ENCODE measurements at places on chromosomes 5 and 9.

GRCh38 chr5:6492934-6493333, 44.3 kb downstream of the UBE2QL1 start:
- DNase-seq, result no peak

- DNase-seq, result no peak
Measured at GRCh38 chr5:144202072-144202471, 31.4 kb downstream of the KCTD16 start.

DNA sequence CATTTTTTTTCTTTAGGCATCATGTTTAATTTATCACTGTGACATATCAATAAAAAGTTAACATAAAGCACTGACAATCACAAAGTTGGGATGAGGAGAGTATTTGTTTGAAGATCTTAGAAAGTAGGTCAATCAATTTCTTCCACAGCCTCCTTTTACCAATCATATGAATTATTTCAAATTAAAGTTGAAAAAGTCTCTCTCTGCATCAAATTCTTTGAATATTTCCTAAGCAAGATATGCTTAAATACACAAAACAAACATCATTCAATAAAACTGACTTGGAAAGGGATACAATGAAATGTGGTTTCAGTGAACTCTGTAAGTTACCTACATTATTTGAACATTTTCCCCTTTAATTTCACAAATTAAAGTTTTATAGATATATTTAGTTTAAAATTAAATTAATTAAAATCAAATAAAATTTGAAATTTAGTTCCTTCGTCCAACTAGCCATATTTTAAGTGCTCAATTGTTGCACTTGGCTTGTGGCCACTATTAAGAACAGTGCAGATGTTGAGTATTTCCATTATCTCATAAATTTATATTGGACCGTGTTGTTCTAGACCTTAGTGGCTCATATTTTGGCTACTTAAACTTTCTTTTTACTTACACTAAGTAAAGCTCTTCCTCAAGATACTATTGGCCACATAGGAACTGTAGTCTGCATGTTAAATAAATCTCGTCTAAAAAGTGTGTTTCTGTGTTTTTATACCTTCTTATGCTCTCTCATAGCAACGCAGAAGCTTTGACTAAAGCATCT, 949.7 kb upstream of the NUDT12 start:
- DNase-seq, result no peak

DNA sequence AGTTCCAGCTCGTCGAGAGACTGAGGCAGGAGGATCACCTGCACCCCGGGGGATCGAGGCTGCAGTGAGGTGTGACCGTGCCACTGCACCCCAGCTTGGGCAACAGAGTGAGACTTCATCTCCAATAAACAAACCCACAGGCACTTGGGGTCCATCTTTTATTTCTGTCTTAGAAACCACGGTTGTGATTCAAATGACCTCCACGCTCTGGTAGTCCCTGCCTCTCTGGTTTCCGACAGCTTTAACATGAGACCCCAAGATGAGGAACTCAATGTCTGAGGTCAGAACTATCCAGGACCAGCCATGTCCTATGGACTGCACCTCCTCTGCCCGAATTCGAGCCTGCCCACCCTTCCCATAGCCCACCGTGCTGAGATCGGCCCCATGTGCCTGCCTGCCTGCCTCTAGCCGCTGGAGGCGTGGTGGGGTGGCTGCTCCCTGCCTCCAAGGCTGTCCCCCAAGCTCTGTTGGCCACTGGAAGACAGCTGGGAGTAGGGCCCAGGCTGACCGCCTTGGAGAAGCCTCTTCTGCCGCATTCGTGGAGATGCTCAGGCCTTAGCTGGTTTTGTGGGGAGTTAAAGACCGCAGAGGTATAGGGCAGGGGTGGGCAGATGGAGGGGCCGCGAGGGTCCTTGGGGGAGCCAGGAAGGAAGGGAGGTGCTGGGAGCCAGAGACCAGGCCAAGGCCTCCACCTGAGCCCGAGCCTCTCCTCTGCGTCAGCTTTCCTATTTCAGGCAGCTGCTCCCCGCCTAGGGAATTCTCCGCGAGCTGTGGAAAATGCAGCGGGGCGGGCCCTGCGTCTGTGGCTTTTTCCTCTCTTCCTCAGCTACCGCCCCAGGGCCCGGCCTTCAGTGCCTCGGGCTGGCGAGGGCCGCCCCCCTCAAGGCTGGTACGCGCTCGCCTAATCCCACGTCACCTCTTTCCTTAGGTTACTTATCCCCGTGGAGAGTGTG, 6.9 kb upstream of the WDR5 start:
- DNase-seq, result no peak

DNA sequence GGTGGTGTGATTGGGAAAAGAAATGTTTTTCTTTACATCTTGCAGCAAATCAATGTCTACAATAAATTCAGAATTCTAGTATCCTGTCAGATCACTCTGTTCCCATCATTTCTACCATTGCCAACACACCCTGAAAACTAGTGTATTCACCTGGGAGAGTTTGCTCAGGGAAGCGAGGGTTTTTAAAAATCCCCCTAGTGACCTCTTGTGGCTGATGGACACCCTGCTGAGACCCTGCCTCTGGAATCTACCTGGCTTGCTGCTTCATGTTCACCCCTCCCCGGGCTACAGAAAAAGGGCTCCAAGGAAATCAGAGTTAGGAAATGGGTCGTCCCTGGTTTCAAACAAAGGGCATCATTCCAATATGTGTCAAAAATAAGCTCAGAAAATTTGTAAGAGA, 21.4 kb upstream of the ALDOB start:
- DNase-seq, result no peak

DNA sequence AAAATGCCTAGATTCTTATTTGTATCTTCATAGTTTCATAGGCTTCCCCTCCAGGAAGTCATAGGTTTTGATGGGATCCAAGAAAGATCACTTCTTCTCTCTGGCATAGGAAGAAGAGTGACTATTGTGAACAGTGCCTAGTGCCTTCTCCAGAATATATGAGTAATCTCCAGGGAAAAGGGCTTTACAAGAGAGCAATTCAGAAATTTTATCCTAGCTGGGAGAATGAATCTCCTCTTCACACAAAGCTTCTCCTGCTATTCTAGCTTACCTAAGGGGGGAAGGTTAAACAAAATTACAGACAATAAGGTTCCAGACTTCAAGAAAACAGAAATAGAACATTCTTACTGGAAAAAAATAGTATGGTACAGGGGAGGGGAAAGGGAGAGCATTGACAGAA, 1193.3 kb upstream of the CDH6 start:
- no peak for DNase-seq

- no peak for DNase-seq
Measured at GRCh38 chr5:143924311-143924978, 112.5 kb downstream of the HMHB1 start.

- no peak for DNase-seq
Measured at GRCh38 chr9:73223594-73223993, 71.9 kb downstream of the ANXA1 start.

DNA sequence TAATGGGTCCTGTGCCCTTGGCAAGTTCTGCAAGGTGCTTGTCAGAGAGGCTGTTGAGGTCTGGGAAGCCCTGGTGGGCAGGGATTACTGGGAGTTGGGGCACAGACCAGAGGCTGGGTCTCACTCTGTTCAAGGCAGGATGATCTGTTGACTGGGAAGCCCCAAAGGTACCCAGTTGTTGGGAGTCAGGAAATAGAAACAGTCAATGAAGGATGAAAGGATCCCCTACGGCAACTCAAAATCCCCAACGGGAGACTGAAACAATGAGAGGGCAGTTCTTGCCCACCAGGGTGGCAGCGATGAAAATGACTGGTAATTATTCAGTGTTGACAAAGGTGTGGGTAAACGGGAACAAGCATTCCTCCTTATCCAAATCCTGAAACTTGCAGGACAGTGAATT, 31.2 kb downstream of the BNIP1 start:
- no peak for DNase-seq

DNA sequence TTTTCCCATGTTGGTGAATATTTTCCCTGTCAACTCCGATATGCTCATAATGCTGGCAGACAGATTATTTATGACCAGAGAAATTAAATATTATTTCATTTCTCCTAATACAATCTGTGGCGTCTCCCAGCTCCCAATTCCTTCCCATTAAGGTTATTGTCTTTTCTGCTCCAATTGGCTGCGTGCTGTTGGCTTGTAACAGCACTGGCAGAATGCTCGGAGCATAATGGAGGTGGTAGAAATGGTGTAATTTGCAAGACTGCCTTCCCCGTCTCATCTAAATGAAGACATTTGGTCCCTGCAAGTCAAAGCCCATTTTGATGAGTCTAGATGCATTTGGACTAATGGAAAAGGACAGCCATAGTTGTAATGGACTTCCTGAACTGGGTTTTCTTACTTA, 601.7 kb downstream of the BRINP1 start:
- DNase-seq, result no peak

DNA sequence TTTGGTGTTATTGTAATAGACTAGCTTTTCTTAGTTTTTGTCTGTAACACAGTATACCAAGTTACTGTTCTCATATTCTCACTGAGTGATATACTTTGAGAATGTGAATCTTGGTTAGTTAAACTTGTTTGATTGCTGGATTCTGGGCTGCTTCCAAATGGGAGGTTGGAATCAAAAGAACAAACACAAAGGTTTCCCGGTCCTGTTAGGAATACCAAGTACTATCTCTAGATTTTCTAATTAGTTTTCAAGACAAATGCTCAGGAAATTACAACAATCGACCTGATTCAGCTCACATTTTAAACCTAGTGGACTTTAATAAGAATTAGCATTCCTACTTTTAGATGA, 244.3 kb downstream of the CSNK1G3 start:
- no peak for DNase-seq

GRCh38 chr9:91428436-91428835, 4.8 kb upstream of the NFIL3 start:
- DNase-seq, result no peak

DNA sequence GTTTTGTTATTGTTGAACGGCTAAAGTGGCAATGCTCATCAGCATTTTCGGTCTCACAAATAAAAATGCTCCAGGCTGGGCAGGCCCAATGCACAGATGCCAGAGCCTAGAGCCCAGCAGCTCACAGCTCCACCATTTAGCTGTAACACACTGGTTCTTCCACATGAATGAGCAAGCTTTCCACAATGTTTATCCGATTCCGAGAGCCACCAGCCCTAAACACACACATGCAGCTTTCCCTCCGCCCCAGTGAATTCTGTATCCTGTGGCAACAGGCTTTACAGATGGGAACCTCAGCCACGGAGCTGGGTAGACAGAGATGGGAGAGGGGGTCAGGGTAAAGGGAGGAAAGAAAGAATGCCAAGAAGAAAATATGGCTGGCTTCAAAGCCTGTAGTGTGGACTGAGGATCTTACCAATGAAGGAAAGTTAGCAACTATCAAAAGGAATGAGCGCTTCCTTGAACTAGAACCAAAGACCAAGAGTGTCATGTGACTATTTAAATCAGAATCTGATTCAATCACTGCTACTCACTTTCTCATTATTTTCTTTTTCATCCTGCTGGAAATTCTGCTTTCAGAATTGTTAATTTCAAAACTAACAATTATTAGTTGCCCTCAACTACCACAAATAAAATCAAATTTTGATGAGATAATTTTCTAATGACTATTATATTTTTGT, 77.1 kb downstream of the MRPS27 start:
- DNase-seq, result no peak

GRCh38 chr5:168583742-168584482, 4.7 kb upstream of the PANK3 start:
- no peak for DNase-seq

GRCh38 chr5:115458416-115458815, 86.2 kb downstream of the FEM1C start:
- no peak for DNase-seq

GRCh38 chr9:129596541-129597331, 24.2 kb downstream of the C9orf50 start:
- no peak for DNase-seq

- DNase-seq, result no peak
Measured at GRCh38 chr9:80242022-80242421, 670.3 kb downstream of the TLE4 start.

DNA sequence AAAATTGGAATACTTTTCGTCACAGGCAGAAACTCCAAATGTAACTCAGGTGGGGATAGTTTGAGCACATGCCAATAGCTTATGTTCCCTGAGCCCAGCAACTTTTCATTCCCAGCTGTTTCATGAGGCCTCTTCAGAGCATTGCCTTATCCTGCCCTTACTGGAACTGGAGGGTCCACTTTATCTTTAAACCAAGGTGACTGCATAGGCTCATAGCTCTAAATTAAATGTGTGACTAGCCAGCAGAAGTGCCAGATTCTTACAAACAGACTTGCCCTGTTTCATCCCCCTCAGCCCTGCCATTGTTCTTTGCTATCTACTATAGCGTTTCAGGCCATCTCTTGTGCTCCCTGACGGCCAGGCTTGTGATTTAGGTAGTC, 8.1 kb upstream of the LCP2 start:
- no peak for DNase-seq

DNA sequence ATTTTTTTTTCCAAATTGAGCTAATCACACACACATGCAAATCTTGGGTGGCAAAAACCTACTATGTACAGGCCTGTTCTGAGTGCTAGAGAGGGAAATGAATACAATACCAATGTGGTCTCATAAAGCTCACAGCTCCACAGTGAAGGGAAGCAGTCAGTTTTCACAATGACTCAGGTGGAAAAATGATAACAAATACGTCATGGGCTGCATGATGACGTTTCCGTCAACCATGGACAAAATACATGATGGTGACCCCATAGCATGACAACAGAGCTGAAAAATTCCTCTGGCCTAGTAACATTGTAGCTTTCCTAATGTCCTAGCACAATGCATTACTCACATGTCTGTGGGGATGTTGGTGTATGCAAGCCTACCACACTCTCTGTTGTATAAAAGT, 252.5 kb downstream of the TRIM32 start:
- no peak for DNase-seq

DNA sequence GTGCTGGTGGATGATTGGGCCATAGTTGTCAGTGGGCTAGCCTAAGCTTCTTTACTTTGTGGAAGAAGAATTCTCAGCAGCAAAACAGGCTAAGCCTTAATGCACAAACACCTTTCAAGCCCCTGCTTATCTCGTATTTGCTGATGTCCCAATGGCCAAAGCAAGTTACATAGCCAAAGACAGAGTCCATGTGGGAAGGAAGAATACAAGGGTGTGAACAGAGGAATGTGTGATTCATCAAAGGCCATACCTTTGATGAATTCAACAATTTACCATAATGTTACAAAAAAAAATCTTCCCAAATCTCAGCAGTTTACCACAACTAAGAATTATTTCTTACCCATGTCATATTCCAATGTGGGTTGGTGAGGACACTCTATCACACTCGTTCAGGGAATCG, 1.2 kb upstream of the YTHDC2 start:
- no peak for DNase-seq

DNA sequence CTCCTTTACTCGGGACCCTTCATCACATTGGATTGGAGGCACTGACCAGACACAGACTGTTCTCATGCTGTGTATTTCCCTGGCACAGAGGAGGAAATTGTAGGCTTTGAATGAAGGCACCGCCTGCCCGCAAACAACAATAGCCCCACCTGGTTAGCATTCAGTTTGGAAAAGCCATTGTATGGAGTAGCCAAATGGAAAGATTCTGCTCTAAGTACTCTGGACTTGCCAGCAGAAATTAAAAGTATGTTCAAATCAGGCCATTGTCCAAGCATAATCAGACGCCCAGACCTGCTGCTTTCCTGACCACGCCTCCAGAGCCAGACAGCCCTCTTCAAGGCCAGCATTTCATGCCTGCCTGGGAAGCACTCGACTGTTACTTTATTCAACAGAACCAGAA, 8.0 kb upstream of the SEMA4D start:
- no peak for DNase-seq

Measured in CD4-positive, alpha-beta T cell treated with Interleukin-4 for 4 hours (primary cell).